RWPE1 (cell line): ENCODE measurements at places on chromosomes 5 and 9.

- DNase-seq: no peak
Observed at GRCh38 chr5:87114631-87115030, 153.1 kb upstream of the RASA1 start.

DNA sequence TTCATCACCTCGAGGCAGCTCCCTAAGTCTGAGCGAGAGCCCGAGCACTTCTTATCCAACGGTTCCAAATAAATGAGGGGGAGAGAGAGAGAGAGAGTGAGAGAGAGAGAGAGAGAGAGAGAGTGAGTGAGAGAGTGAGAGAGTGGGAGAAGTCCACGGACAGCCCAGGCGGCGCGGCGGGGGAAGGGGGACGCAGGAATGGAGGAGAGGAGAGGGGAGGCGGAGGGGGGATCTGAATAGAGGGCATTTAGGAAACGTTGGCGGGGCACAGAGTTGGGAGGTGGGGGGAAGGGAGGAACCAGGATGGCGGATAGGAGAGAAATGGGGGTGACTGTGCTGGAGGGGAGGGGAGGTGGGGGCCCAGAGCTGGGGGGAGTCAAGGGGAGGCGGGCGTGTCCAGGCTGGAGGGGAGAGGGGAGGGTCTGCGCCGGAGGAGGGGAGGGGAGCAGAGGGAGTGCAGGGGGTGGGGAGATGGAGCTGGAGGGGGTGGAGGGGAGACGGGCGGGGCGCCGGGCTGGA is 398 bp upstream of the BASP1 start:
- peak; percentile 31 for DNase-seq

DNA sequence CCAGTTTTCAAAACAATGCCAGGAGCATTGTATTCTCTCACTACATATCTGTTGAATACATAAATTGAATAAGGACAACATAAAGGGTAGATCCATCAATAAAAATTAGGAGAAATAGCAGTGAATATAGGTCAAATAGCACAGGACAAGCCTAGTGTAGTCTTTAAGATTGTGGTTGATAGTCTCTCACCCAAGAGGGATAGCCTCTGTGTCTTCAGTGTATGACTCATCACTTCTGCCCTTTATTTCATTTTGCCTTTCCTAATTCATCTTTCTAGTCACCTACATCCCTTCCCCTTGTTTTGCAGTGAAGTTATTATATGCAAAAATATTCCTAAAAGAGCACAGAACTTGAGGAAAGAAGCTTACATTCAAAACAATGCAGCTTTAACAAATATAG is 335.0 kb upstream of the TUSC1 start:
- DNase-seq: no peak

DNA sequence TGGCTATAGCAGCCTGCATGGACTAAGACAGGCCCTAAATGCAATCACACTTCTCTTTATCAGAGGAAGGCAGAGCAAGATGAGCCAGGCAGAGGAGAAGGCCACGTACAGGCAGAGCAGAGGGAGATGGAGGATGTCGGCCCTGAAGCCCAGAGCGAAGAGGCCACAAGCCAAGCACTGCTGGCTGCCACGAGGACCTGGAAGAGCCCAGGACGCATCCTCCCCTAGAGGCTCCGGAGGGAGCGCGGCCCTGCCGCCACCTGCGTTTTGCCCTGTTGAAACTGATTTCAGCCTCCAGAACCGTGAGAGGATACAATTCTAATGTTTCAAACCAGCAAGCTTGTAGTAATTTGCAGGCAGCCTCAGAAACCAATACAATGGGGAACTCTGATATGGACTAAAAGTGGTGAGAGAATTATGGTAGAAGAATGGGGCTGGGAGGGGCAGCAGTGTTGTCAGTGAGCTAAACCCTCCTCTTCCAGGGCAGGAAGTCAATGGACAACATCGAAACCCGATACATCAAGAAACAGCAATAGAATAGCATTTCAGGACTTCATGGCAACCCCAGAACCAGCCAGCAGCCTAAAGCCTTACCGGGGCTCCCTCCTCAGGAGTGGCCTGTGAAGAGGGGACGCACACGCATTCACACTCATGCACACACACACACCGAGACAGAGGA is 32.6 kb downstream of the ADAMTS2 start:
- DNase-seq: no peak

GRCh38 chr9:131385296-131385695 is 8.6 kb upstream of the PRRC2B start:
- no peak for DNase-seq

- DNase-seq: no peak
Observed at GRCh38 chr9:90393365-90394152, 249.1 kb downstream of the DIRAS2 start.

DNA sequence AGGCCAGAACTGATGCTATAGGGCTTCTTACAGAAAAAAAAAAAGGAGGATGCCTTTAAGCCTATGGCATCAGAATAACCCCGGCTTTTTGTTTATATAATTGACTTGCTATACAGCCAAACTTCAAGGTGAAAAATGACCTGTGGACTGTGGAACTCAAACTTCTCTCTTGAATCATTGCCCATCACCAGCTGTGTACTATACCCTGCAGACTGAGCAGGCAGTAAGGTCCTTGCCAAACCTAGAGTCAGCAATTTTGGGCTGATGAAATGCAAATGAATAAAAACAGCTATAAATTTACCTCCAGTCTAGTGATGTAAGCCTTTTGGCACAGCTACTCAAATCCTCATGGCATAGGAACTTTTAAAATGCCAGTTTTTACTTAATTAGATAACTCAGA is 44.5 kb upstream of the PPP3R2 start:
- DNase-seq: no peak

- DNase-seq: no peak
Observed at GRCh38 chr9:70574151-70574837, 159.8 kb upstream of the KLF9 start.

- DNase-seq: peak; percentile 16
Observed at GRCh38 chr5:131587541-131587940, 47.5 kb downstream of the RAPGEF6 start.

DNA sequence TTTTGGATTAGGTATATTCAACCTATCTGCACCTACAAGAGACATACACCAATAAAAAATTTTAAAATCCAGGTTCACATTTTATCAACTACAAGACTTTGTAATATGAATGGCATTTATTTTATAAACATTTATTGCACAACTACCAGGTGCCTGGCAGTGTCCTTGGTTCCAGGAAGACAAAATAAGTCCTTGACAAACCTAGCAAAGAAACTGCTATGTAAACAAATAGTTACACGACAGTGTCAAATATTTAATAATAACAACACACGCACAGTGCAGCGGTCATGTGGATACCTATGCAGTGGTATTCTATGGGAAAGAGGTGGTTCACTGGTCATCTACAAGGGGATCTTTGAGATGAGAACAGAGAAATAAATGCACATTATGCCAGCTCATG is 120.7 kb downstream of the MYO10 start:
- DNase-seq: no peak

DNA sequence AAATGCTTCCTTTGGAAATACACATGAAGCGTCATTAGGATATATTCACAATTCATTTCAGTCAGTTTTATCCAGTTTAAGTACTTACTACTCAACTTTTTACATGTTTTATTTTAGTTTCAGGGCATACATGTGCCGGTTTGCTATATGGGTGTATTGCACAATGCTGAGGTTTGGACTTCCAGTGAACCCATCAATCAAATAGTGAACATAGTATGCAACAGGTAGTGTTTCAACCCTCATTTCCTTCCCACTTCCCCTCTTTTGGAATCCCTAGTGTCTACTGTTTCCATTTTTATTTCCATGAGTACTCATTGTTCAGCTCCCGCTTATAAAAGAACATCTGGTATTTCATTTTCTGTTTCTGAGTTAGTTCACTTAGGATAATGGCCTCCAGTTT is 74.7 kb downstream of the TMEM161B start:
- no peak for DNase-seq

GRCh38 chr5:114237766-114238165 is 124.1 kb upstream of the KCNN2 start:
- no peak for DNase-seq

DNA sequence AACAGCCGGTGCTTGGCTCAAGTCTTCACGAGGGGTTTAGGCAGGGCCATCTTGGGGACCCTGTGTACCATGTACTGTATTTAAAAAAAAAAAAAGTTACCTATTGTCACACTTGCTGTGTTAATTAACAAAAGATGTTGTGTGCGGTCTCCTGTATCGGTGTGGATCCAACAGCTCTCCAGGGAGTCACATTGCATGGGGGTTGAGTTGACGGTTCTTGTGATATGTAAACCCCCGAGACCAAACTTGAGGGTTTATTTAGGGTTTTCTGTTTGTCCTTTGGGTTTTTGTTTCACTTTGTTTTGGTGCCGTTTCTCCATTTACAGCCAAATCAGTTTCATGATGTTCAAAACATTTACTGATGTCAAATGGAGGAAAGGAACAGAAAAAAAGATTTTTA is 22.2 kb downstream of the AMBP start:
- no peak for DNase-seq

GRCh38 chr9:136358016-136358415 is 5.5 kb downstream of the DNLZ start:
- DNase-seq: no peak

DNA sequence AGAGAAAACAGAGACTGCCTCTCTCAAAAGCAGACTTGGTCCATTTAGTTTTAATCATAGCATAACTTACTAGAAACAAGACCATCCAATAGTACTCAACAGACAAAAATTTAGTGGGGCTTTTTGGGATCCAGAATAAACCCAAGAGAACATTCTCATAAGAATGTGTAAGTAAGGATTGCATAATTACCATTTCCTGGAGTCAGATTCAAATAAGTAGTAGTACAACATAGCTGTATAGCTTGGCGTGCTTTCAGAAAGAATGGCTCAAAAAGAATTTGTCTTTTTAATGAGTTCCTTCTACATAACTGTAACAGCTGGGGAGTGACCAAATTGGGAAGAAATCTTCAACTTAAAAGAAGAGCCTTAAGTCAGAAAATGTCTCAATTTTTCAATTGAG is 145.4 kb downstream of the DENND1A start:
- DNase-seq: no peak

GRCh38 chr5:9774472-9775079 is 144.4 kb upstream of the TAS2R1 start:
- DNase-seq: no peak

GRCh38 chr5:137481596-137481995 is 17.5 kb downstream of the SPOCK1 start:
- no peak for DNase-seq

DNA sequence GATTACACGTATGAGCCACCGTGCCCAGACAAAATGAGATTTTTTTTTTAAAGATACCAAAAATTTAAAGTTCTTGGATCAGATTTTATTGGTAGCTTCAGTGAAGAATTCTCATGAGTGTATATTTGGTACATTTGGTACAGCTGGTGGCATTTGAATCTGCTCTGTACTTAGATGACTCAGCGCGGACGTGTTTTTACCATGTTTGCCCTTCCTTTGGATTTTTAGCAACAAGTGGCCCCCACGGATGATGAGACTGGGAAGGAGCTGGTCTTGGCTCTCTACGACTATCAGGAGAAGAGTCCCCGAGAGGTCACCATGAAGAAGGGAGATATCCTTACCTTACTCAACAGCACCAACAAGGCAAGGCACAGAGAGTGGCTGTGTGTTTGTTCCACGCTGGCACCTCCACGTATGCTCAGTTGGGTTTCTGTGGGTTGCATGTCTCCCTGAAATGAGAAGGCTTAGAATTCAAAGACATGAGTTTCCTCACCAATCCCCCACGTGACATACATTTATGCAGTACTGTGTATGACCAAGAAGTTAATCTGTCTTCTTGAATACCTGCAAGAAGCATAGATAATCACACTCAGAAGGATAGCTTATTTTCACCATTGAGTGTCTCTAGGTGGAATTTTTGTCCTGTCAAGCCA is 36.3 kb downstream of the SPTAN1 start:
- no peak for DNase-seq

DNA sequence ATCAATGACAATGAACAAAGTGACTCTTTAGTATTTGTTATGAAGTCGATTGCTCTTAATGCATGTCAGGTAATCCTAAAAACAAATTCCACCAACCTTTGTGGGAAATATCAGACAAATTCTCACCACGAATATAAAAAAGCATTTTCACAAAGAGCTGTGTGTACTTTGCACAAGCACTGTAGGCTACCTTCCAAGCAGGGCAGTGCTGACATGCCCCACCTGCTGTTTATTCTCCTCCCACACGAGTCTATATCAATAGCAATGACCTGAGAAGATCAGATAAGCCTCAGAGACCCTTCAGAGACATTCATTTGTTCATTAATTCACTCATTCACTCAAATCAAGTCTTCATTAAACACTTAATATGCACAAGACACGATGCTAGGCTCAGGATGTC is 469.1 kb downstream of the ZSWIM6 start:
- DNase-seq: no peak

- DNase-seq: peak; percentile 37
Observed at GRCh38 chr5:59299006-59299405, 594.5 kb downstream of the PDE4D start.

DNA sequence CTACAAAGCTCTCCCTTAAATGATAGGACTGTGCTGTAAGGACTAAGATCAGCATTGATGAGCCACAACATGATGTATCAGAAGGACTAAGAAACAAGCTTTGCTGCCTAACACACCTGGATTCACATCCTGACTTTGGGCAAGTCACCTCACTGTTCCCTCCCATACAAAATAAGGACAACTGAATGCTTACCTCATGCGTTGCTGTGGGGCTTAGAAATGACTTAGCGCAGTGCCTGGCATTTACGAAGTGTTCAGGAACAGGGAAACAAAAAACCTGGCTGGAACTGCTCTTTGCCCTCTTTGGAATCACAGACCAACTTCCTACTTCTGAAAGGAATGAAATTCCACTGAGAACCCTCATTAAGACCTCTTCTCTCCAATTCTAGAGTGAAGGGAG is 113.7 kb downstream of the BAAT start:
- no peak for DNase-seq

DNA sequence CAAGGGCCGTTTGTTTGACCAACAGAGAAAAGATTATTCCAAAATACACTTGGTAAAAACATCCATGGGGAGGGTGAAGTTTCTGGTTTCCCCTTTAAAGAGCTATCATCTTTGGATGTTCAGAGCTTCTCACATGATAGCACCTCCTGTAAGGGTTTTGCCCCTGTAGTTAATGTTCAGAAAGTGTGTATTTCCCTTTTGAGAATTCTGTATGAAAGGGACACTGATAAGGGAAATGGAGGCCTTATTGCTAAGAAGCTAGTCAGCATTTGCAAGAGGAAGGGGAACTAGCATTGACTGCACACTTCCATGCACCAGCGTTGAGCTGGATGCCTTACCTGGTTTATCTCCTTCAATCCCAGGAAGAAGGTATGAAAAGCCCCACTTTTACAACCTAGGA is 31.5 kb upstream of the C5orf58 start:
- no peak for DNase-seq

DNA sequence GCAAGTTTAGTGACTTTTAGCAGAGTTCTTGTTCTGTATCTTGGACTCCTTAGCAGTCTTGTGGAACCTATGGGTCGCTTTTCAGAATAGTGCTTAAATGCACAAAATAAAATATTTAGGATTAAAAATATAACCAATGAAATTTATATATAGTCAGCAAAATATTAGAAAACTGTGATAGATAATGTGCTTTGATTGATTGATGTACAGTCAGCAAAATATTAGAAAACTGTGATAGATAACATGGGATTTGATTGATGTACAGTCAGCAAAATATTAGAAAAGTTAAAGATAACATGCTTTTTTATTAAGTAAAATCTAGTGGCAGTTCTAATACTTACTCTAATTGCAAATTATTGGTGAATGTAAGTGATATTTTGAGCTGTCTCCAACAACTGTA is 16.1 kb downstream of the PALM2AKAP2 start:
- DNase-seq: no peak

GRCh38 chr9:10148796-10149195 is 464.0 kb downstream of the PTPRD start:
- DNase-seq: no peak
